Uterus (tissue), 4 donors: ENCODE measurements at places on chromosomes 5 and 9. TPM values are rescaled to one million over a fixed set of nuclear protein-coding genes. Genes with fewer than 3 reads are reported as not detected.

- peak overlapping the region; percentile 61 for H3K4me3 ChIP-seq
These were observed 455 bp upstream of the SMIM3 start for GRCh38 chr5:150778088-150778516.

DNA sequence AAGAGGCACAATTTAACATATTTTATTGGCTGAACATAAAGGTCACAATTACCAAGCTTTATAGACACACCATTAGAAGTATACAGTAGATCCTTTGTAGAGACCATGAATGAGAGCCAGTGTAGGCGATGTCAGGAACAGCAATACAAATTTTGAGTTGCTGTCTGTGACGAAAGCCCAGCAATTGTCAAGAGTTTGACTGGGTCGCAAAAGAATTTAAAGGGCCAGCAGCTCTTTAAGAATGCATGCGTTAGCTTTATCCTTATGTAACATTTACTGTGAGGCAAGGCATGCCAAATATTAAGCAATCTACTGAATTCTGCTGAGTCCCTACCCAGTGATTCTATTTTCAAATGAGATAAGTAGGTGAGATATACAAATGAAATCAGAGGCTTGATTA lies 236.9 kb downstream of the ARRDC3 start:
- H3K36me3 ChIP-seq = no peaks in the 10 kb centered on the region
- no peak overlapping the region for H3K4me3 ChIP-seq
- H3K4me1 ChIP-seq = no peaks in the 10 kb centered on the region
- no peaks in the 10 kb centered on the region for H3K27me3 ChIP-seq

GRCh38 chr5:79269733-79270166 lies 33.8 kb downstream of the JMY start:
- no peaks in the 10 kb centered on the region for H3K36me3 ChIP-seq
- H3K27ac ChIP-seq = no peak overlapping the region
- H3K4me1 ChIP-seq = no peaks in the 10 kb centered on the region
- no peak overlapping the region for H3K4me3 ChIP-seq
- H3K27me3 ChIP-seq = no peaks in the 10 kb centered on the region

Gene IFNA13
- total RNA-seq = not detected

Gene SHOC1
- total RNA-seq = not detected

DNA sequence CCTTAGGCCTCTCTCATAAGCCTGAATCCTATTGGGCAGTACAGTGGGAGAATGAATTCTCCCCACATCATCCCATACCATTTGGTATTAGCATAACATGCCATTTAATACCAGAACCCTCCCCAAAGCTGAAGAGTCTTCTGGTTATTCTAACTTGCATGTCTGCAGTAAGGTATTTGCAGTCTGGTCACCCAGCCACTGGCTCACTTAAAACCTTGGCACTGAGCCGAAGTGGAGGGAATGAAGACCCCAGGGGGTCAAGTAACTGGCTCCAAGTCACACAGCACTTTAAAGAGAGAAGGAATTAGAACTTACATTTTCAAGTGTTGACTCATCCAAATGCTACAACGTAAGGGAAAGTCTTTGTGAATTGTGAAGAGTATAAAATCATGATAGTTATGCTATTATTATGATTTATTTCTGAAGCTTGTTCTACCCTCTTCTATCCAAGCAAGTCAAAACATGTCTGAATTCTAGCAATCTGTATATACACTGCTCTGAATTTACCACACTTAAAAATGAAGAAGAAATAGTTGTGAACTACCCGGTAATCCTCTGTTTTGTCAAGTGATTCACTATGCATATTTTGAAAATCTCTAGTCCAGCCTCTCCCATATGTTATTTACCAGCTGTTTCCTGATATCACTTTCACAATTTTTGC lies 28.5 kb downstream of the GLRA1 start:
- H3K27me3 ChIP-seq = no peaks in the 10 kb centered on the region
- H3K4me3 ChIP-seq = no peak overlapping the region
- no peak for DNase-seq
- H3K36me3 ChIP-seq = no peaks in the 10 kb centered on the region
- peaks cover 3% of the 10 kb centered on the region for H3K4me1 ChIP-seq

DNA sequence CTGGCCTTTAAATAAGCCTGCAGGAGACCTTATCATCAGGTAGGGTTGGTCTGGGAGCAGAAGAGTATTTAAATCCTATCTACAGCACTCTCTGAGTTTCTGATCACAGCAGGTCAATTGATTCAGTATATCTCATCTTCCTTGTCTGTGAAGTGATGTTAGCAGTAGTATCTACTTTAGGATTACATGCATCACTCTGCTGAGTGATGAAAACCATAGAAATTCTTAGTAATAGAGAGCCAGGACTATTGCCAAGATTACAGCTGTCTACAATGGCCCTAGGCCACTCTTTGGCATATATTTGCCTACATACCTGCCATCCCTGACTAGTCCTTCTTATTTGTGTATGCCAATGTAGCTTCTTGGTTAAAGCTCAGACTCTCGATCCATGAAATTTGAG lies 183.8 kb downstream of the ASTN2 start:
- H3K4me1 ChIP-seq = no peaks in the 10 kb centered on the region
- no peak overlapping the region for H3K27ac ChIP-seq
- H3K36me3 ChIP-seq = no peaks in the 10 kb centered on the region

Gene ANXA1
- 101 TPM for total RNA-seq

Gene STX17
- 41.7 TPM for total RNA-seq

DNA sequence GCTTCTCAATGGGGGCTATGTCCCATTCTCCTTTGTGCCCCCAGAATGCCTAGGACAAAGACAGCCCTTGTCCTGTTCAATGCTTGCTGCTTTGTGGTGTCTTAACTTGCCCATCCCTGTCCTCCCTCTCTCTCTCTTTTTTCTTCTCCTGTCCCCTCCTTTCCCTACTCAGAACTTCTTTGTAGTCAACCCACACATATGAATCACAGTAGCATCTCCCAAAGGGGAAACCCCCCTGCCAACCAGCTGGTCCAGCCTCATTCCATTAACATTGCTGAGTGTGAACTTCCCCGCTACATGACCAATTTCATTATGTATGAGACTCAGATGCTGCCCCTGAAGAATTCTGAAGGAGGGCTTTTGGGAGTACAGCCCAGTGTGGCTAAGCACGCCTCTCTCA lies 408.3 kb downstream of the ENC1 start:
- H3K4me3 ChIP-seq = no peak overlapping the region
- no peak for DNase-seq
- H3K27ac ChIP-seq = no peak overlapping the region

- no peak overlapping the region for H3K27ac ChIP-seq
- H3K27me3 ChIP-seq = no peaks in the 10 kb centered on the region
- H3K36me3 ChIP-seq = no peaks in the 10 kb centered on the region
These were observed 164.6 kb upstream of the MEF2C start for GRCh38 chr5:89047571-89047970.

- no peaks in the 10 kb centered on the region for H3K27me3 ChIP-seq
- DNase-seq = no peak
- no peaks in the 10 kb centered on the region for H3K4me1 ChIP-seq
- H3K4me3 ChIP-seq = no peak overlapping the region
- H3K36me3 ChIP-seq = no peaks in the 10 kb centered on the region
- no peak overlapping the region for H3K27ac ChIP-seq
These were observed 236.9 kb downstream of the GLIS3 start for GRCh38 chr9:4062966-4063365.

GRCh38 chr5:143002459-143003327 lies 232.5 kb downstream of the ARHGAP26 start:
- H3K36me3 ChIP-seq = no peaks in the 10 kb centered on the region
- no peak overlapping the region for H3K4me3 ChIP-seq
- peaks cover 8% of the 10 kb centered on the region for H3K4me1 ChIP-seq
- H3K27me3 ChIP-seq = no peaks in the 10 kb centered on the region
- H3K27ac ChIP-seq = peak overlapping the region; percentile 47

DNA sequence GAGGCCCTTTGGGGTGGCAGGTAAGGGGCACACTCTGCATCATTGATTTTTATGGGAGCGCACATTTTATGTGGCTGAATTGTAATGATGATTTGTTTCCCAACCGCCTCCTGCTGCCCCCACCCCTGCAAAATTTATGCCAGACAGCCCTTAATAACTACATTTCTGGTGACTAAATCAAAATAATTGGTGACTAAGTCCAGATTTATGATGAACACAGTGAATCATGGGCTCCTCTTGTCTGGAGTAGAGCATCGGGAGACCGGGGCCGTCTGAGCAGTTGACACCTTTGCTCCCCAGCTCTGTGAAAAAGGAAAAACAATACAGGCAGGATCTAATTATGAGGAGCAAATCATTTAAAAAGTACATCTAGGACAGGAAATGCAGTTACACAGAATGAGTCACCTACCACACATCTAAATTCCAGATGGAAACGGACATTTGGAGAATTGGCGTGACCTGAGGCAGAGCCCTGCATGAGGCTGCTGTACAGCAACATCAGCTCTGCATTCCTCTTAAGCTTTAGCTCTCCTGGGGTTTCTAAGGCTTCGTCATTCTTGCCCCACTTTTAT lies 58.9 kb downstream of the DOCK2 start:
- H3K36me3 ChIP-seq = no peaks in the 10 kb centered on the region
- H3K27me3 ChIP-seq = no peaks in the 10 kb centered on the region
- H3K4me3 ChIP-seq = no peak overlapping the region
- no peak overlapping the region for H3K27ac ChIP-seq
- DNase-seq = no peak

GRCh38 chr9:107807183-107807582 lies 317.6 kb upstream of the KLF4 start:
- no peaks in the 10 kb centered on the region for H3K36me3 ChIP-seq
- no peak overlapping the region for H3K27ac ChIP-seq
- no peaks in the 10 kb centered on the region for H3K4me1 ChIP-seq
- H3K4me3 ChIP-seq = no peak overlapping the region

DNA sequence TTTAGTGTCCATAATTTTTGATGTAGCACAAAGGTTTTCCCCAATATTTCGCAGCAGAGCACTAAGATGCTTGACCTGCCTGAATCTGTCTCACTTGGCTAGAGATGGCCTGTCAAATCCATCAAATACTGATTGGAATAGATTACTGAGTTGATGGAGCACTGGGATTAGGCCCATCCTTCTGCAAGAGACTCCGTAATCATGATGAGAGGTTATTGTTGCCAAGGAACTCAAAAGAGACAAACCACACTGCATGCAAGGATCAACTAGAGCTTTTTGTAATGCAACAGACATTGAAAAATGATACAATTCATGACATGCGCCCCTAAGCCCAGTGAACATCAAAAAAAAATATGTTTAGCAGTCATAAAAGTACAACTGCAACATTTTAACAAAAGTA lies 585.3 kb upstream of the GRAMD2B start:
- DNase-seq = no peak
- no peaks in the 10 kb centered on the region for H3K27me3 ChIP-seq
- no peak overlapping the region for H3K4me3 ChIP-seq
- no peaks in the 10 kb centered on the region for H3K36me3 ChIP-seq
- H3K4me1 ChIP-seq = no peaks in the 10 kb centered on the region

DNA sequence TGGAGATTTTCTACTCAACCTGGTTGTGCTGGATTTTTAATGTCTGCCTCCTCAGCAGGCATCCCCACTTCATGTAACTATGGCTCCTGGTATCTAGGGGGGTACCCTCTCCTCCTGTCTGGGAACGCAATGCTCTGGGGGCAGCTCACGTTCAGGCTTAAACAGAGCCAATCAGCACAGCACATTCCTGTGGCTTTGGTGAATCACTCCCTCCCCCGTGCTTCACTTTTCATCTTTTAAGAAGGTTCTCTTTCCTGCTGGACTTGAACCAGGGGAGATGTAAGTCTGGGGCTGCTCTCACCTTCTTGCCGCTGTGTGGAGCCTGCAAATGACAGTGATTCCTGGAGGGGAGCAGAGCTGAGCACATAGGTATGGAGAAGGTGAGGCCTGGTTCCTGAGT lies 101.2 kb downstream of the MSX2 start:
- no peaks in the 10 kb centered on the region for H3K27me3 ChIP-seq
- no peaks in the 10 kb centered on the region for H3K4me1 ChIP-seq
- H3K4me3 ChIP-seq = no peak overlapping the region

- no peak overlapping the region for H3K27ac ChIP-seq
- no peak overlapping the region for H3K4me3 ChIP-seq
- no peaks in the 10 kb centered on the region for H3K4me1 ChIP-seq
- no peaks in the 10 kb centered on the region for H3K36me3 ChIP-seq
- H3K27me3 ChIP-seq = no peaks in the 10 kb centered on the region
- no peak for DNase-seq
These were observed 86.1 kb downstream of the ARHGAP26 start for GRCh38 chr5:142856269-142856782.

Gene SELENOP
- total RNA-seq = 758 TPM

GRCh38 chr5:55220433-55221185 lies 6.5 kb downstream of the MCIDAS start:
- no peak for DNase-seq
- peaks cover 5% of the 10 kb centered on the region for H3K4me1 ChIP-seq

Gene PCA3
- total RNA-seq = not detected

GRCh38 chr9:14281876-14282275 lies 32.1 kb downstream of the NFIB start:
- H3K27ac ChIP-seq = no peak overlapping the region
- no peak overlapping the region for H3K4me3 ChIP-seq
- no peaks in the 10 kb centered on the region for H3K27me3 ChIP-seq

Gene EPB41L4B
- total RNA-seq = 3.9 TPM

- DNase-seq = no peak
- no peaks in the 10 kb centered on the region for H3K4me1 ChIP-seq
- no peak overlapping the region for H3K27ac ChIP-seq
- no peak overlapping the region for H3K4me3 ChIP-seq
These were observed 8.3 kb downstream of the C9orf152 start for GRCh38 chr9:110199643-110200042.

Gene OBP2B
- total RNA-seq = not detected

DNA sequence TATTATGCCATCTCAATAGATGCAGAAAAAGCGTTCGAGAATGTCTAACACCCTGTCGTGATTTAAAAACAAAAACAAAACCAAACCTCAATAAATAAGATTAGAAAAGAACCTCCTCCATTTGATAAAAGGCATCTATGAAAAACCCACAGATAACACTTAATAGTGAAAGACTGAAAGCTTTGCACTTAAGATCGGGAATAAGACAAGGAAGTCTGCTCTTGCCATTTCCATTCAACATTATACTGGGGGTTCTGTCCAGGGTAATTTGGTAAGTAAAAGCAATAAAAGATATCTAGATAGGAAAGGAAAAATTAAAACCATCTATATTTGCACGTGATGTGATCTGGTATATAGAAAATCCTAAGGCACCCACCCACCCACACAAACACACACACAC lies 7.3 kb upstream of the EXOSC3 start:
- H3K4me1 ChIP-seq = no peaks in the 10 kb centered on the region
- H3K36me3 ChIP-seq = no peaks in the 10 kb centered on the region
- no peak overlapping the region for H3K27ac ChIP-seq
